Stimulated activated CD4-positive, alpha-beta T cell treated with anti-CD3 and anti-CD28 coated beads, TNF-alpha, amount 100 ng/mL, for 4 hours (primary cell): ENCODE measurements at places on chromosomes 11 and 22.

DNA sequence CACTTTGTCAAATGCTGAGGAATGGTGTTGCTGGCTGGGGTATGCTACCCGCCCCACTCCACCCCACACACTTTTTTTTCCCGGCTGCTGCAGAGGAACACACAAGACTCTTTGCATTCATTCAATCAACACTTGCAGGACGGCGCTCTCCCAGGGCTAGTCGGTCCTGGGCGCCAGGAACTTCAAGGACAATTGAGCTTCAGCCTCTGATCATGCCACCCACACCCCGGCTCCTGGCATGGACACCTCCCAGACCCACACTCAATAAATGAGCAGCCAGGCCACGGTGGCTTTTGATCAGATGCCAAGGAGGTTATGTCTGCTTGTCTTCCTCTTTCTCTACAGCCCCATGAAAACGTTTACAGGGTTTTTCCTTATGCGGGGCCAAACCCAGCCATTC is 19.8 kb downstream of the TPST2 start:
- DNase-seq, result no peak

GRCh38 chr11:26204101-26204500 is 127.8 kb upstream of the ANO3 start:
- DNase-seq, result no peak

- DNase-seq, result no peak
Measured at GRCh38 chr11:93031386-93031785, 61.9 kb downstream of the MTNR1B start.

GRCh38 chr11:95996621-95997235 is 72.8 kb upstream of the MTMR2 start:
- DNase-seq, result no peak

- no peak for DNase-seq
Measured at GRCh38 chr11:88378422-88379066, 41.0 kb upstream of the CTSC start.

GRCh38 chr22:32202539-32203180 is 2.2 kb downstream of the RFPL2 start:
- no peak for DNase-seq

DNA sequence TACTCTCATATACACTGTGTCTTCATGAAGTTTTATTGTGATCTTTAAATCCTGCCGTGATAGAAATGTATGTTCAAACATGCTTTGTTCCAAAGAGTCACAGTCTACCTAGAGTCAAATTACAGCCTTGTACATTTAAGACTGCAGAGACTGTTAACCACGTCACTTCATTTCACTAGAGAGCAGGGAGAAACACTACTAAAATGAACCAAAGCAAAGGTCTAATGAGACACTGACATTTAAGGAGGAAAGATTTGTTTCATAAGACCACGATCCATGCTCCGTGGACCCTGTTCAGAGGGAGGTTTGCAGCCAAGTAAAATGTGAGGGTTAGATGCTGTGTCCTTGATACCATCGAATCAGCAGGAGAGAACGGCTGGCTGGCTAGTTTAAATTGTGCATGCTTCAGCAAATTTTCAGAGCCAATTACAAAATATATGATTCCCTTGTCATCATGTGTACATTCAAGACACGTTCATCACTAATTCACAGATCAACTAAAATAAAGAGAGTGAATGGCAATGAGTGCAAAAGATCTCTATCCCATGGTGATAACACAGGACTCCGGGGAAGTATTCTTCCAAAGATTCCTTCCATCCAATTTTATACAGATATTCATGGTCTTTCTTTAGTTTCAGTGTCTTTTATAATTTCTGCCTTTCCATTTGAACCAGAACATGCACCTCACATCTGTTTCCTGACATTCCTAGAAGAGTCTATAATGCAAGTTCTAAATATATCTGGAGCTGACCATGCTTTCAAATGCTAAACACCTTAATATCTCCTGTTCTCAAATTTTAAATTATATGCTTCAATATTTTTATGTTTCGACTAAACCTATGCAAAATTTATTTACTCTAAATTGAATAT is 960.9 kb upstream of the FAT3 start:
- DNase-seq, result no peak

GRCh38 chr11:109733245-109733644 is 311.3 kb downstream of the C11orf87 start:
- no peak for DNase-seq

DNA sequence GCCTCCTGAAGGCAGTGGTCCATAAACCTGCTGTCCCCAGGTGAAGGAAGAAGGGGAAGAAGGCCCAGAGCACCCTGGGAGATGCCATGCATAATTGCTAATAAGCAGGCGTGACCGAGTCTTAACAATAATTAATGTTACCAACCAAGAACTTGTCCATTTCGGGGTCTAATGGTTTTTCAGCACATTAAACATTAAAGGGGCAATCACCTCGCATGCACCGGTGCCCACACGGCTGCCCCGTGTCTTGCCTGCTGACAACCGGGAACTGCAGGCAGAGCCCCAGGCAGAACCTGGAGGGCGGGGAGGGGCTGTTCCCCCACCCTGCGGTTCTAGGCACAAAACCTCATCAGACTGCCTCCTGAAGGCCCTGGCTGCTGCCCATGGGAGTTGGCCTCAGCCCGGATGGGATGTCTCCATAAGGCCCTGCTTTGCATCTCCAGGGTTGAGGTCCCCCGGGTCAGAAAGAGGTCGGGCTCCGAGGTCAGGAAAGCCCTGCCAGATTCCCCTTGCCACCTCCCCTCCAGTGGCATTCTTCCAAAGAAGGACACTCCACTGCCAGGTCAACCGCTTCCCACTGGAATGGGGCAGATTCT is 169.0 kb downstream of the BUD13 start:
- no peak for DNase-seq

DNA sequence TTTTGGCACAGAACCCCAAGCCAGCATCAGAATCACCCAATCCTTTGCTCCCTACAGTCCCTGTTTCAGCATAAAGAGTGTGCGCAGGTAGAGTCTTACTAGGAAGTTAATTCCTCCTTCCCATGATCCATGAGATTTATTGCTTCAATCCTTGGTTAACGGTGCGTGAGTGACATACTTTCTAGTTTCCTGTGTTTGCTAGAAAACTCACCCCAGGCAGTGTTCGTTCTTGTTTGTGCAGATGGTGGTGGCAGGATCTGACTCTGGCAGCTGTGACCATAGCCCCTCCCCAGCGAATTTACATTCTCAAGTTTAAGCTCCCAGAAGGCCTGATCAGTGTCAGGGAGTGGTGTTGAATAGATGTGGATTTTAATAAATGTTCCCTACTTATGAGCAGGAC is 106.7 kb upstream of the CCT8L2 start:
- DNase-seq, result no peak

DNA sequence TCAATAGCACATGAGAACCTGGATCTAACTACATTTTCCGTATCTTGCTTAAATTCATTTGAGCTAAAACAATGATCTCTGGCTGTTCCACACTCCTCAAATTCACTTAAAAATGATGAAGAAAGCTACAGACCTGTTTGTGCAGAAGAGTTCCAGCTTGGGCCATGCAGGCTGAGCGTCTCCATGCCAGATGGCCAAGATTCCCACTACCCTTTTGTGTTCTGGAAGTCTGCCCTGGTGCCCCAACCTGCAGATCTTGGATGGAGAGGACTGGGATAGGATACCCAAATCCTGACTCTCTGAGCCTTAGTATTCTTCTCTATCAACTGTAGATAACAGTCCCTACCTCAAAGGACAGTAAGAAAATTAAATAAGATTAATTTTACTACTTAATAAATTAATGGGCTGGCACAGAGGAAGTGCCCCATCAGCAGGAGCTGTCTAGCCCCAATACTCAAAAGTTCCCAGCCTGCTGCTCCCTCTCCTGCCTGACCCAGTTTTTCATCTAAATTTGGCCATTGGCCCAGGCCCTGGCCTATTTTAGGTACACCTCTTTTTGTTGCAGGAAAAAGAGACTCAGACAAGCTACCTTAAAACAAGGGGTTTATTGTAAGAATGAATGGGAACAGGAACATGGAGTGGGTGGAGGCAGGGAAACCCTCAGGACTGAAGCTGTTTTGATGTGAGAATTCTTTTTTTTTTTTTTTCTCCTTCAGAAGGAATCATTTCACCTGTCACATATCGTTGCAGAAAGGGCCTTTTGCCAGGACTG is 81.4 kb upstream of the GRK3 start:
- no peak for DNase-seq

DNA sequence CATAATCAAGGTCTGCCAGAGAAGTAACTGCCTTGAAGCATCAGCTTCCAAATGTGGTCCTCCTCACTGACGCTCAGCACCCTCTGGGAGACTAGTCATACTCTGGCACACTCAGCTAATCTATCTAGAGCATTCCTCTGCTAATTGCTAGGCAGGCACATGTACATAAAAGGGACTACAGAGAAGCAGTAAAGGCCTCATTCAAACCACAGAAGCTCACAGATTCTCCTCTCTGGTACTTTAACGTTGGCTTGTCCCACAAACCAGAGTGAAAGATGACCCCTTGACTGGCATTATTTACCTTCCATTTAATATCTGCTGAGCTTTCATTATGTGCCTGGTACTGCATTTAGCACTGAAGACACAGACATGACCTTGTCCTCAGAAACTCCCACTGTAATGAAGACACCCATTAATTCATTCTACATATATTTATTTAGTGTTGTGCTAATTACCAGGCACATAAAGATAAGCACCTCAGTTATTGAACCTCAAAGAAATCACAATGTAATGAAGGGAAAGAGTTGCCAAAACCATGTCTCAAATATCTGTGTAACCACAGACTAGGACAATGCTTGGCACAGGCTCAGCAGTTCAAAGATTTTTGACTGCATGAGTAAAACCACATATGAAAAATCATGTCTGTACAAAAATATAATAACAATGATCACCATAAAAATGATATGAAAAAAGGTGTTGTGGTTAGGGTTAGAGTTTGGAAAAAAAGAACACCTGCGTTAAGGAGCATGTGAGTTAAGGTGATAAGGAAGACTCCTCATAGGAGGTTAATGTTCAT is 550.4 kb downstream of the DLG2 start:
- no peak for DNase-seq

GRCh38 chr11:117045956-117046355 is 52.3 kb downstream of the SIK3 start:
- no peak for DNase-seq

DNA sequence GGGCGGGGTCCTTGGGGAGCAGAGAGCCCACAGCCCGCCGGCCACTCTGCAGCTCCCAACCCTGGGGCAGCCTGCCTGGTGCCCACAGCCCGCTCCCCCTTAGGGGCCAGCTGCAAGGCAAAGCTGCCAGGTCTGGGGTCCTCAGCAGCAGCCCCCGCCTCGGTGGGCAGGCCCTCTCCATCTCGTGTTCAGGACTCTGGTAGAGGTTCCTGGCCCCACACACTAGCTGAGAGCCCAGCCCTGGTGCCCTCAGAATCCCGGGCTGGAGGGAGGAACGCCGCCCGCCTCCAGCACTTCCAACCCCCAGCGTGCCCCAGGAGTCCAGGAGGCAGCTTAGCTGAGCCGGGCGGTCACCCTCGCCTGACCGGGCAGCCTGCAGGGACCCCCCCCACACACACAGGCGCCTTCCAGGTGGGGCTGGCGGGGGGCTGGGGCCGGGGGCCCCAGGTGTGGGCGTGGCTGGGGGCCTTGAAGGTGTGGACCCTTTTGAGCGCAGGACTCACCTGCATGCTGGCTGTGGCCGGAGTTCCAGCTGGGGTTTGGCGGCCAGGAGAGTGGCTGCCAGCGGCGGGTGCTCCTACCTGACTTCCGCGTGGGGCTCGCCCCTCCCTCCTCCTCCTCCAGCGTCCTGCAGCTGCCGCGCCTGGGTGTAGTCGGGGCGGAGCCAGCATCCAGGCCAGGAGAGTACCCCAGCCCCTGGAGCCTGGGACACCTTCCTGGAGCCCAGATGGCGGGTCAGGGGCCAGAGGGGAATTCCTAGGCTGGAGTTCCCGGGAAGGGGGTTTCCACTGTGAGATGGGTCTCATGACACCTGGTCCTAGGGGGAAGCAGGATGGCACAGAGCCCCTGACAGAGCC is at the start of gene ANO9:
TSS of gene ANO9 (minus strand) at position 594 of the 857 bp plus-strand sequence. CDS start at position 509, 85 bp downstream.
- DNase-seq, result no peak

DNA sequence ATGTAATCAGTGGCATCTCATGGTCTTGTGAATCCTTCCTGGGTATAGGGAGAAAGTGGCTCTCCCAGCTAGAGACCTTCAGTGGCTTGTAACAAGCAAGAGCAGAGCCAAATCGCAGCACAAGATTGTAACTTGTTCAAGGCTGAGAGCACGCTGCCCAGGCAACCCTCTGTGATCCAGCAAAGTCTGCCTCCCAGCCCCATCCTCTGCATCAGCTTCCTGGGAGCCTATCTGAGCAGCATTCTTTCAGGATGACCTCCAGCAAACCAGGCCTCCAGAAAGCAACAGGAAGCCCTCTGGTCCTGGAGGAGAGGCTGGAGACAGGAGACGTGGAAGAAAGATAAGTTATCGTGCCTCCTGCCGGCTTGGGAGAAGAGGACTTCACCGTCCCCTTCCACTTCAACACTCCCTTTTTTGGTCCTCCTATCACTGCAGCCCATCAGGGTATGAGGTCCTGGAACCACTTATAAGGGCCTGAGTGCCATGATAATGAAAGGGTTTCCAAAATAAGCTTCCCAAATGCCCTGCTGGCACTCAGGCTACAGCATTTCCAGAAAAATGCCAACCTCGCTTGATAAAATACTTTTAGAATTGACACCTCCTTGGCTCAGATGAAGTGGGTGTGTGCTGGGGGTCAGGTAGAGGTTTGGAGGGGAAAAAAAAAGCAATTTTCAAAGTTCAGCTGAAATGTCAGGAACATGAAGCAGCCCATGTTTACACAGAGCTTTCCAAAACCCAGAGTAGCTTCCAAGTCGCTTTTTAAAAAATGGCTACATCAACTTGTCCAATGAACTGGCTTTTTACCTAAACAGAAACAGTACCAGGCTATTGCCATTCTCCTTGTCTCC is 80.2 kb downstream of the PLEKHA7 start:
- DNase-seq, result no peak

DNA sequence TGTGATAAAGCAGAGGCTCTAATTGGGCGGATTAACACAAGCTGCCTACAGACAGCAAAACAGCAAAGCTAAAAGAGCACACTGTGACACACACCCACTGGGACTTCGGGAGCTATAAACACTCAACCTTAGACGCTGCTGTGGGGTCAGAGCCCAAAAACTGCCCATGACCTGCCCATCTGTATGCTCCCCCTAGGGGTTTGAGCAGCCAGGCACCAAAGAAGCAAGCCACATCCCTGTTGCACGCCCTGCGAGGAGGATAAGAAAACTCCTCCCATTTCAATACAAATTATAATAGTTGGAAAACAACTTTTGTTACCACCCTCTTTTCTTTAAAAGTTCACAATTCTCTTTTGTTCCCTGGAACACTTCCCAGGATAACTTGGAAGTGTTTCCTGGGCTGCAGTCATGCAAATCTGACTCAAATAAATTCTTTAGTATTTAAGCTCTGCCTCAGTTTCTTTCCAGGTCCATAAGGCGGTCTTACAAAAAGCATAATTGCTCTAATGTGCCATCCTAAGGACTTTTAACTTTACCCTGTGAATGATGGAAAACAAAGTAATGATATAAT is 86.4 kb downstream of the DLG2 start:
- no peak for DNase-seq

GRCh38 chr22:49502126-49502826 is 325.4 kb downstream of the BRD1 start:
- no peak for DNase-seq

- no peak for DNase-seq
Measured at GRCh38 chr22:28025866-28026575, 107.0 kb upstream of the PITPNB start.
